ENCODE measurements at places on chromosomes 11 and 22.

- H3K27me3 ChIP-seq: peaks cover 23% of the 10 kb centered on the region
- no peak overlapping the region for H3K4me3 ChIP-seq
- no peaks in the 10 kb centered on the region for H3K36me3 ChIP-seq
- H3K27ac ChIP-seq: no peak overlapping the region
- peaks cover 28% of the 10 kb centered on the region for H3K4me1 ChIP-seq
Observed at GRCh38 chr11:20661445-20661844, 7.9 kb upstream of the NELL1 start.

DNA sequence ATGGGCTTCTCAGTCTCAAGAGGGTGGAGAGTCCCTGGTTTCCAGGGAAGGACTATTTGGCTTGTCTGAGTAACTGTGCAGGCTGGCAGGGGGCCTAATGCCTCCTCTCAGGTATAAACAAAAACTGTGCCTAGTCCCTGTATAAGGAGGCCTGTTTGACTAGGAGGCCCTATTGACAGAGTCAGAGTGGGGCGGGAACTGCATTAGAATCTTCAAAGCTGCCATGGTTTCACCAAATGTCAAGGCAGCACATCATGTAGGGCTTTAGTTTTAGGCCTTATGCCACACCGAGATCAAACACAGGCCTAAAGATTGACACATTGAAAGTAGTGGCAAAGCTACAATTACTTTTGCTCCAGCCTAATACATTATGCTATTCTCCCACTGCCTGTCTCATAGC lies 611.5 kb upstream of the B3GAT1 start:
- no peak overlapping the region for H3K4me3 ChIP-seq
- no peak for DNase-seq
- peaks cover 18% of the 10 kb centered on the region for H3K4me1 ChIP-seq
- peaks cover 15% of the 10 kb centered on the region for H3K36me3 ChIP-seq

GRCh38 chr11:109849946-109850345 lies 243.2 kb upstream of the ZC3H12C start:
- H3K36me3 ChIP-seq: no peaks in the 10 kb centered on the region
- no peaks in the 10 kb centered on the region for H3K27me3 ChIP-seq
- H3K27ac ChIP-seq: no peak overlapping the region

- no peak overlapping the region for H3K4me3 ChIP-seq
- 0 out of 2 replicates have a peak, but pooled peaks cover 4% of the 10 kb centered on the region for H3K4me1 ChIP-seq
- H3K27ac ChIP-seq: no peak overlapping the region
- no peaks in the 10 kb centered on the region for H3K36me3 ChIP-seq
Observed at GRCh38 chr11:6022956-6023355, 7.6 kb downstream of the OR56A1 start.

- no peak overlapping the region for H3K27ac ChIP-seq
- H3K4me3 ChIP-seq: no peak overlapping the region
- no peak for DNase-seq
- no peaks in the 10 kb centered on the region for H3K27me3 ChIP-seq
- H3K4me1 ChIP-seq: peaks cover 17% of the 10 kb centered on the region
Observed at GRCh38 chr11:35167426-35167954, 28.5 kb downstream of the CD44 start.

GRCh38 chr11:102900346-102900745 lies 25.6 kb upstream of the MMP12 start:
- no peak overlapping the region for H3K4me3 ChIP-seq
- no peaks in the 10 kb centered on the region for H3K27me3 ChIP-seq
- H3K36me3 ChIP-seq: peaks cover 7% of the 10 kb centered on the region
- H3K4me1 ChIP-seq: no peaks in the 10 kb centered on the region

DNA sequence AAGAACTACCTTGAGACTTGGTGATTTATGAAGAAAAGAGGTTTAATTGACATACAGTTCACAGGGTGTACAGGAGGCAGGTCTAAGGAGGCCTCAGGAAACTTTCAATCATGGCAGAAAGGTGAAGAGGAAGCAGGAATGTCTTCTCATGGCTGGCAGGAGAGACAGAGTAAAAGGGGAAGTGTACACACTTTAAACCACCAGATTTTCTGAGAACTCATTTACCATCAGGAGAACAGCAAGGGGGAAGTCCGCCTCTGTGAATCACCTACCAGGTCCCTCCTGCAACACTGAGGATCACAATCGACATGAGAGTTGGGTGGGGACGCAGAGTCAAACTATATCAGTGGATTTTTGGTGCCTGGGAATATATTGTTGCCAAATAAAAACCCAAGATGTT lies 40.3 kb upstream of the OR5D13 start:
- peaks cover 73% of the 10 kb centered on the region for H3K36me3 ChIP-seq
- H3K27me3 ChIP-seq: peaks cover 13% of the 10 kb centered on the region
- no peaks in the 10 kb centered on the region for H3K4me1 ChIP-seq
- no peak overlapping the region for H3K27ac ChIP-seq
- no peak for DNase-seq
- H3K4me3 ChIP-seq: no peak overlapping the region

DNA sequence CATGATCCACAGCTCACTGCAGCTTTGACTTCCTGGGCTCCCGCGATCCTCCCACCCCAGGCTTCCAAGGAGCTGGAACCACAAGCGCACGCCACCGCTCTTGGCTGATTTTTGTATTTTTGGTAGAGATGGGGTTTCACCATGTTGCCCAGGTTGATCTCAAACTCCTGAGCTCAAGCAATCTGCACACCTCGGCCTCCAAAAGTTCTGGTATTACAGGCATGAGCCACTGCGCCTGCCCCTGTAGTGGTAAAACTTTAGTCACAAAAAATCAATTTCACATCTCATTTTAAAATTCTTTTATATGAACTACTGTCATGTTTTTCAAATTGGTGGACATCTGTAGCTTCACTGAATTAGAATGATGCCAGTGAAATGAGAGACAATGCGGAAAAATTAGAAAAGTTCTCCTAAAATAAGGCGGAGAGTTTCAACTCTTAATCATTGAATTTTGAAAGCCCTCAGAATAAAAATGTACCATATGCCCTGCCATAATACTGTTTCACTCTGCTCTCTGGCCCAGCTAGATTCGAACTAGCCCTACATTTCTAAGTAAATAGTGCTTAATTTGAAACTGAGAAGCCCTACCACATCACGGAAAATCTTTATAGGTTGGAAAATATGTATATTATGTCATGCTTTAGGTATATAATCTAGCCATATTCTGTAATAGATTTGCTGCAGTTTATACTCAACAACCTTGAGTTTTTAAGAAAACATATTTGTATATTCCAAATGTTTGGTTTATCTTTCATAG lies 78.7 kb downstream of the HORMAD2 start:
- no peak overlapping the region for H3K4me3 ChIP-seq
- H3K36me3 ChIP-seq: no peaks in the 10 kb centered on the region
- peaks cover 13% of the 10 kb centered on the region for H3K27me3 ChIP-seq
- peaks cover 14% of the 10 kb centered on the region for H3K4me1 ChIP-seq

DNA sequence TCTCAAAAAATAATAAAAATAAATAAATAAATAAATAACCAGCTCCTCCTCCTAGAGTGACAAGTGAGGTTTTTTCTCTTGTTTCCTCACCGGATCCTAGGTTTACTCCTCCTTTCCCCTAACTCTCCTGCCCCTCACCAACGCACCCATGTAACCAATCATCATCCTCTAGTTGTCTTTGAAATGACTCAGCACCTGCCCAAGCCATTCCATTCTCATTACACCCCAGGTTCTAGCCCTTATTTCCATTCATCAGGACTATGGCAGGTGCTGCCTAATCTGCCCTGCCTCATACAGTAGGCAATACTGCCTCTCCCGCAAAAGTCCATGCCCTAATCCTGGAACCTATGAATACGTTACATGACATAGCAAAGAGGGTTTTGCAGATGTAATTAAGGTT lies 60.4 kb downstream of the BUD13 start:
- H3K4me3 ChIP-seq: no peak overlapping the region
- peaks cover 17% of the 10 kb centered on the region for H3K27me3 ChIP-seq
- no peak for DNase-seq
- H3K4me1 ChIP-seq: peaks cover 30% of the 10 kb centered on the region
- H3K36me3 ChIP-seq: no peaks in the 10 kb centered on the region

GRCh38 chr11:122234257-122234656 lies 118.2 kb upstream of the BLID start:
- no peaks in the 10 kb centered on the region for H3K27me3 ChIP-seq
- no peak overlapping the region for H3K27ac ChIP-seq
- H3K4me1 ChIP-seq: no peaks in the 10 kb centered on the region
- H3K36me3 ChIP-seq: no peaks in the 10 kb centered on the region
- DNase-seq: no peak
- no peak overlapping the region for H3K4me3 ChIP-seq

GRCh38 chr11:20008190-20008870 lies 151.9 kb downstream of the DBX1 start:
- peaks cover 5% of the 10 kb centered on the region for H3K27me3 ChIP-seq
- H3K4me1 ChIP-seq: peaks cover 17% of the 10 kb centered on the region
- H3K27ac ChIP-seq: no peak overlapping the region

GRCh38 chr11:76742902-76743301 lies 40.3 kb upstream of the TSKU start:
- DNase-seq: no peak
- peaks cover 2% of the 10 kb centered on the region for H3K27me3 ChIP-seq
- H3K4me1 ChIP-seq: peaks cover 18% of the 10 kb centered on the region
- H3K36me3 ChIP-seq: no peaks in the 10 kb centered on the region
- no peak overlapping the region for H3K4me3 ChIP-seq

DNA sequence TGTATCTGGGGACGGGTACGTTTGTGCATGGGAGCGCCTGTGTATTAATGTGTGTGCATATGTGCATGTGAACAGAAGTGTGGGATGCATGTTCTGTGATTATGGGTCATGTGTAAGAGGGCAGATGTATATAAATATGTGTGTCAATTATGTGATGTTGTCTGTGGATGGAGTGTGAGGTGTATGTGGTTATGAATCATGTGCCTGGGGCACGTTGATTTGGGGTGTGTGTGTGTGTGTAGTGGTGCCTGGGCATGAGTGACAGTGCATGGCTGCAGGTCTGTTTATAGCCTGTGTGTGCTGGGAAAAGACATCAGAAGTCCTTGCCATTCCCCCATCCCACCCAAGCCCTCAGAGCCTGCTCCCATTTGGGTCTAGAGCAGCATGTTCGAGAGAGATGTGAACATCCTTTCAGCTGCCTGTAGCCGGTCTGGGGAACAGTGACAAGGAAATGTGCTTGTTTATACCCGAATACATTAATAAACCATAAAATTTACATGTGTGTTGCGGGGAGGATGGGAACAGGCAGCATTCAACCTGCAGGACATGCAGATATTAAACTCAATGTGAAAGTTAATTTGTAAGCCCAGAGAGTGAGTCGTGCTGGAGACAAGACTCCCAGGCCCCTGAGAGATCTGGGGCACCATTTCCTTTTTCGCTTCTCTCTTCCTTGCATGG lies 129.0 kb downstream of the NECTIN1 start:
- H3K27me3 ChIP-seq: peaks cover 16% of the 10 kb centered on the region
- no peak for DNase-seq
- H3K27ac ChIP-seq: no peak overlapping the region

- no peak for DNase-seq
- H3K36me3 ChIP-seq: peaks cover 3% of the 10 kb centered on the region
- H3K4me1 ChIP-seq: peaks cover 32% of the 10 kb centered on the region
- peak overlapping the region; percentile 86 for H3K27ac ChIP-seq
- no peaks in the 10 kb centered on the region for H3K27me3 ChIP-seq
- H3K4me3 ChIP-seq: no peak overlapping the region
Observed at GRCh38 chr11:116742104-116742503, 30.7 kb downstream of the BUD13 start.

DNA sequence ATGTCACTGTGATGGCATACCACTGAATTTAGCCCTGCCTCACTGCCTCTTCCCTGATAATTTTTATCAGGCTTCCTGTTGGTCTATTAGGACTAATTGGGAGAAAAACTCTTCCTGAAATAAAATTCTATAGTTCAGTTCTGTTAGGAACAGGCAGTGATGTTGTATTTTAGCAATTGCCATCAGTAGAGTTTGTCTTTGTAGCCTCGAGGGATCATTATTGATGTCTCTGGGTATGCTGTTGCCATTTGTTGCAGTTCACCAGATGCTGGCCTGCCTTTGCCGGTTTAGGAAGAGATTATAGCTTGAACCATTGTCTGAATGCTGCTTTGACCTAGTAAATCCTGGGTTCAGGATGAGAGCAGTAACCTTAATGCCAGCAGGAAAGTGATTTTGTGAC lies 41.0 kb downstream of the KDM2A start:
- no peak for DNase-seq
- no peak overlapping the region for H3K4me3 ChIP-seq
- H3K27ac ChIP-seq: peak overlapping the region; percentile 57
- H3K27me3 ChIP-seq: no peaks in the 10 kb centered on the region

DNA sequence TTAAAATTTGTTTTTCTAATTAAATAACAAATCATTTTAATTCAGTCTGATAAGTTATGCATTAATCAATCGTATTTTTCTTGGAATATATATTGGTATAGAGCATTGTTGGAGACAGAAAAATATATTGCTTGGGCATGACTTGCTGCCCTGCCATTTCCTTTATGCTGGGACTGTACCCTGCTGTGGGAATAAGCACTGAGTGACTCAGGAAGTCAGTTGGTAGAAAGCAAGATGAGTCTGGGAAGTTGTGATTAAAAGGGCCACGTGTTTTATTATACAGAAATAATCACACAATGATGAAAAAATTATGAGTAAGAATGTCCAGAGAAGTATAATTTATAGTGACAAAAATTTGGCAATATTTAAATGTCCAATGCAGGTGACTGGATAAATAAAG lies 139.5 kb downstream of the KIF18A start:
- H3K27me3 ChIP-seq: no peaks in the 10 kb centered on the region
- H3K4me3 ChIP-seq: no peak overlapping the region
- peaks cover 46% of the 10 kb centered on the region for H3K4me1 ChIP-seq
- no peaks in the 10 kb centered on the region for H3K36me3 ChIP-seq
- no peak for DNase-seq

DNA sequence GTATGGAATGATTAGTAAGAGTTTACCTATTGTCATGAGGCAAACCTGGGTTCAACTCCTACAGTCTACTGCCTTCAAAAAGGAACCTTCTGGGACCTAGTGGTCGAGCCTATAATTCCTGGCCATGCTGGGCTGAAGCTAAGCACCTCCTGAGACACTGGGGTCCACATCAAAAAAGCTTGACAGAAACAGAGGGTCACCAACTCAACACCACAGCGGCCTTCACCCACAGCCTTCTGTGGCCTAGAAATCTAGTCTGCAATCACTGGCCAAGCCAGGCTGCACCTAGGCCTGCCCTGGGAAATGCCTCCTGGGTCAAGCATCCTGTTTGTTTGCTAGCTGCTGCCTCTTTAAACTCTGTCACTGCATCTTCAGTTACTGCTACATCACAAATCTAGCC lies 153.9 kb upstream of the C11orf58 start:
- no peaks in the 10 kb centered on the region for H3K36me3 ChIP-seq
- H3K4me1 ChIP-seq: no peaks in the 10 kb centered on the region
- H3K27me3 ChIP-seq: no peaks in the 10 kb centered on the region
- no peak overlapping the region for H3K27ac ChIP-seq
- H3K4me3 ChIP-seq: no peak overlapping the region
